ENCODE measurements at places on chromosomes 12 and 14. TPM values are rescaled to one million over a fixed set of nuclear protein-coding genes. Genes with fewer than 3 reads are reported as not detected.

The PMCH gene
- 0.48 TPM for polyA plus RNA-seq

The CMKLR1 gene
- polyA plus RNA-seq: 4.5 TPM

The KIF21A gene
- 106 TPM for polyA plus RNA-seq

The TAS2R20 gene
- polyA plus RNA-seq: 2.6 TPM

The EEA1 gene
- polyA plus RNA-seq: 17.3 TPM

The GDF11 gene
- polyA plus RNA-seq: 36.1 TPM

All from spinal cord (tissue), 10 donors.